ENCODE measurements at places on chromosomes 16 and 17.

- no peak for DNase-seq
These were observed 12.4 kb upstream of the ZNF689 start for GRCh38 chr16:30622455-30623032.

- DNase-seq: no peak
These were observed 22.9 kb downstream of the RDM1 start for GRCh38 chr17:35907691-35908090.

GRCh38 chr16:49750341-49751000, 105.4 kb downstream of the ZNF423 start:
- DNase-seq: no peak

GRCh38 chr17:1227917-1228780, 42.1 kb upstream of the BHLHA9 start:
- no peak for DNase-seq

- no peak for DNase-seq
These were observed 60.5 kb upstream of the ERN1 start for GRCh38 chr17:64190472-64190871.

Data from retinal pigment epithelial cell (primary cell).